Suprapubic skin (tissue), 4 donors: ENCODE measurements at places on chromosomes 1 and 21. TPM values are rescaled to one million over a fixed set of nuclear protein-coding genes. Genes with fewer than 3 reads are reported as not detected.
A peak's percentile ranks its signal among the peaks of the same experiment; 100 is the strongest.

GRCh38 chr21:36148886-36149285, 7.7 kb upstream of the DOP1B start:
- no peak for DNase-seq

GRCh38 chr1:40799351-40799867, 15.8 kb downstream of the KCNQ4 start:
- no peak for DNase-seq

GRCh38 chr1:244284641-244285156, 167.0 kb downstream of the ADSS2 start:
- DNase-seq = no peak

GRCh38 chr1:200973937-200974657, 49.4 kb downstream of the KIF21B start:
- no peak for DNase-seq

- DNase-seq = no peak
Observed at GRCh38 chr1:25145775-25146393, 86.4 kb downstream of the SYF2 start.

- DNase-seq = no peak
Observed at GRCh38 chr1:194347200-194347599, 1160.8 kb upstream of the B3GALT2 start.

- DNase-seq = no peak
Observed at GRCh38 chr1:184895086-184895485, 79.2 kb downstream of the NIBAN1 start.

DNA sequence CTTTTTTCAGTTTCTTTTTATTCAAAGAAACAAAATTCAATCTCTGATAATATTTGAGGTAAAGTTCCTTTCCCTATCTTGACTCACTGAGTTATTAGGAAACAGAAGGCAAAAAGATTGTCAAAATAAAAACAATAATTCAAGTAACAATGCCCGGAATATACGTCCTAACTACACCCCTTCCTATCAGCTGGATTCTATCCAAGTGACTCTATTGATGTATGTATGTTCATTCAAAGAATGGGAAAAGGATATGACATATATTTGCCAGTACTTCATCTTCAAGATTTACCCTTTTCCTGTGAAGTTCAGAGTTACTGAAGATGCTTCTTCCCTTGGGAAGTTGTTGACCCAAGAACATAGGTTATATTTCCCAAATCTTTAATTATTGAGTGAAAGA, 13.7 kb downstream of the SPRTN start:
- no peak for DNase-seq

DNA sequence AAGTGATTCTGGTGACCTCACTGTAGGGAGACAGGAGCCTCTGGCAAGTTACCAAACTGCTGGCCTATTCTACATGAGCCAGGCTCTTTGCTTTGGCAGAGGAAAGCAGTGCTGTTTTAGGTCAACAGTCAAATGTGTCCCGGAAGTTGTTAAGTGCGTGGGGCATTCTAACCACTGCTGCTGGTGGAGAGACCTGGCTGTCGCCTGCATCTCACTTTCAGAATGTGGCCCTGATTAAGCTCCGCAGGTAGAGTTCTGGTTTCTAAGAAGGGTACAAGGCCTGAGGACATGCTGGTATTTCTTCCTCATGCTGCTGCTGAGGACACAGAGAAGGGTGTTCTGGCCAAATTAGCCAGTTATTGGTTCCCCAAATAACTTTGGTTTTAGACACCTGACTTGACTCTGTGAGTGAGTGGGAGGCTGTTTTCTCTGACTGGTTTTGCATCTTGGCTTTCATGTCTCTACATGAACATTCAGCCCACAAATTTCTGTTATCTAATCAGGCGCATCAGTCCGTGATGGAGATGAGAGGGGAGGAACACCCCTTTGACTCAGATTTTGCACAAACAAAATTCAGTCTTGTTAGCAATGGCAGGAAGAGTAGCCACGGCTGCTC, 120.8 kb downstream of the LMO4 start:
- no peak for DNase-seq

GRCh38 chr1:47582891-47583608, 145.2 kb downstream of the FOXD2 start:
- DNase-seq = peak; percentile 28

- DNase-seq = no peak
Observed at GRCh38 chr1:43062527-43063095, 103.9 kb upstream of the SLC2A1 start.

GBP5 gene
- not detected for total RNA-seq

OR2L8 gene
- total RNA-seq = not detected

CD58 gene
- total RNA-seq = 28.6 TPM

CDA gene
- 13.1 TPM for total RNA-seq

RPE65 gene
- not detected for total RNA-seq

CD1B gene
- total RNA-seq = not detected

BRINP2 gene
- not detected for total RNA-seq

SH2D1B gene
- not detected for total RNA-seq
